Mesangial cell (primary cell): ENCODE measurements at places on chromosomes 5 and 9. TPM values are rescaled to one million over a fixed set of nuclear protein-coding genes. Genes with fewer than 3 reads are reported as not detected.

The CATSPER3 gene
- total RNA-seq, result 0.13 and 0.16 TPM in 2 replicates

The ANGPTL2 gene
- total RNA-seq, result 0.98 and 3.7 TPM in 2 replicates

The GARIN3 gene
- not detected in 2 replicates for total RNA-seq

The PSIP1 gene
- 36.7 and 44.1 TPM in 2 replicates for total RNA-seq

The C9orf50 gene
- 0.16 and 0.25 TPM in 2 replicates for total RNA-seq

The SMIM33 gene
- total RNA-seq, result under 0.01 TPM in 1 of 2 replicates, not detected in the other

The SLC34A1 gene
- not detected in 2 replicates for total RNA-seq

The SV2C gene
- total RNA-seq, result not detected in 2 replicates

The SH3TC2 gene
- under 0.01 and 0.65 TPM in 2 replicates for total RNA-seq

The SHOC1 gene
- total RNA-seq, result not detected in 2 replicates

The CAMK2A gene
- 2.7 TPM in 1 of 2 replicates, not detected in the other for total RNA-seq

The SLC28A3 gene
- total RNA-seq, result under 0.01 TPM in 2 replicates

The PHF24 gene
- total RNA-seq, result under 0.01 TPM in 1 of 2 replicates, not detected in the other

The FCN2 gene
- total RNA-seq, result not detected in 2 replicates

The JAKMIP2 gene
- total RNA-seq, result 0.25 and 0.65 TPM in 2 replicates

The CDHR2 gene
- not detected in 2 replicates for total RNA-seq
